ENCODE measurements at places on chromosomes 5 and 9. TPM values are rescaled to one million over a fixed set of nuclear protein-coding genes. Genes with fewer than 3 reads are reported as not detected.

The SLC36A2 gene
- not detected for total RNA-seq

The DDX4 gene
- total RNA-seq = not detected

The PCA3 gene
- not detected for total RNA-seq

The ADRA1B gene
- total RNA-seq = not detected

The PRDM12 gene
- total RNA-seq = not detected

The PCDHB11 gene
- total RNA-seq = not detected

The SLC34A3 gene
- total RNA-seq = not detected

The FCN2 gene
- not detected for total RNA-seq

DNA sequence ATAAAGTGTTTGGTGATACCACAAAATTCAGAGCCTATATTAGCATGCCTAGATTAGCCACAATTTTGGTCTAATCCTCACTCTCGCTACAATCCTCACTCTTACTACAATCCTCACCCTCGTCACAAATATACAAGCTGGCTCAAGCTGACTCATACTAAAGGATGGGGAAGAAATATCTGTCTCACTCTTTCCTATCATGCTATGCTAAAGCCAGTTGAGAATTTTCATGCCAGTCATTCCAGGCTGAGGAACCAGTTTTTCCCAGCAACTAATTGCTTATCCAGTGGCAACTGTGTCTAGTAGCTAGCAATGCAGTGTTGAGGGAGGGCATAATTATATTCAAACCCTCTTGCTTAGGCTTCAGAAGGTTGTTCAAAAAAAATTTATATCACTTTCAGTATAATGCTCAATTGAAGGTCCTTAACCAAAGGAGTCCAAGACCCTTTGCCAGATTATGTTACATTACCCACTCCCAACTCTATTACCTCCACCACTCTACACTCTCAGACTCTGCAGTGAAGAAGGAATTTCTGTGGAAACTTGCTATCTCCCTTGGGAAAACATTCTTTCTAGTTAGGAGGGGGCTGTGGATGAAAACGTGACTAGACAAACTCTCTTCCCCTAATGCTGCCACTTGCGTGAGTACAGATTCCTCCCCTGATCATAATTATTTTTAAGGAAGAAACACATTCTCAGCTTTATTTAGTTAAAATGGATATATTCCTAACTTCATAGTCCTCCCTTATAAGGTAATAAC, 810.3 kb upstream of the ACO1 start:
- no peaks in the 10 kb centered on the region for H3K27me3 ChIP-seq
- H3K27ac ChIP-seq = no peak overlapping the region
- H3K4me3 ChIP-seq = no peak overlapping the region
- no peak for DNase-seq
- no peaks in the 10 kb centered on the region for H3K36me3 ChIP-seq

GRCh38 chr9:21744841-21745240, 57.6 kb upstream of the MTAP start:
- H3K27ac ChIP-seq = no peak overlapping the region
- no peaks in the 10 kb centered on the region for H3K4me1 ChIP-seq

DNA sequence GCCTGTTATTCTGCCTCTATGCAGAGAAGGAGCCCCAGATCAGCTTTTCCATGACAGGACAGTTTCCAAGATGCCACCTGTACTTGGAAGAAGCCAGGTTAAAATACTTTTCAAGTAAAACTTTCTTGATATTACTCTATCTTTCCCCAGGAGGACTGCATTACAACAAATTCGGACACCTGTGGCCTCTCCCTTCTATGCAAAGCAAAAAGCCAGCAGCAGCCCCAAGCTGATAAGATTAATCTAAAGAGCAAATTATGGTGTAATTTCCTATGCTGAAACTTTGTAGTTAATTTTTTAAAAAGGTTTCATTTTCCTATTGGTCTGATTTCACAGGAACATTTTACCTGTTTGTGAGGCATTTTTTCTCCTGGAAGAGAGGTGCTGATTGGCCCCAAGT, 301 bp upstream of the IL4 start:
- no peak overlapping the region for H3K4me3 ChIP-seq
- DNase-seq = no peak
- H3K27me3 ChIP-seq = no peaks in the 10 kb centered on the region
- peaks cover 5% of the 10 kb centered on the region for H3K4me1 ChIP-seq
- H3K36me3 ChIP-seq = no peaks in the 10 kb centered on the region
- no peak overlapping the region for H3K27ac ChIP-seq

DNA sequence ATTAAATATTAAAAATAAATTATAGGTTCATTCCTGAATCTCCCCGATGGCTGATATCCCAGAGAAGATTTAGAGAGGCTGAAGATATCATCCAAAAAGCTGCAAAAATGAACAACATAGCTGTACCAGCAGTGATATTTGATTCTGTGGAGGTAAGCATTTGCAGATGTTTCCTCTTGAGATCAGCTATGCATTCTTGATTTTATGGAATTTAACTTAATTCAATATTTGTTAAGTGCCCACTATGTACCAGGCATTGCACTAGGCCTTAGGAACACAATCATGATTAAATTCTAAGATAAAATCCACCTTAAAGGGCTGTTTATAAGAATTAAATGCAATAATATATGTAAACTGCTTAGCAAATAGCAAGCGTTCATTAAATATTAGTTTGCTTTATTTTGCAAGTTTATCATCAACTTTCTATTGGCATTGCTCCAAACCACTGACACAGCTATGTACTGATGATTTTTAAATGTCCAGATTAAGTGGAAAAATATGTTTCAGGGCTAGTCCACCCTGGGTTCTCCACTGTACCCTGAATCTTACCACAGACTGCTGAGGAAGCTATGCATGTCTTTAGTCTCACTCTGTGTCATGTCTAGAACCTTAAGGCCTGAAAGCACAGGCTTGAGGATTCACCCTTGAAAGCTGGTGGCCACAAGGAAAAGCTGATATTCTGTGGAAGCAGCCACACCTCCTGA, 33.2 kb downstream of the SLC22A4 start:
- no peaks in the 10 kb centered on the region for H3K4me1 ChIP-seq
- no peak for DNase-seq
- no peak overlapping the region for H3K4me3 ChIP-seq
- H3K27ac ChIP-seq = no peak overlapping the region
- no peaks in the 10 kb centered on the region for H3K36me3 ChIP-seq

DNA sequence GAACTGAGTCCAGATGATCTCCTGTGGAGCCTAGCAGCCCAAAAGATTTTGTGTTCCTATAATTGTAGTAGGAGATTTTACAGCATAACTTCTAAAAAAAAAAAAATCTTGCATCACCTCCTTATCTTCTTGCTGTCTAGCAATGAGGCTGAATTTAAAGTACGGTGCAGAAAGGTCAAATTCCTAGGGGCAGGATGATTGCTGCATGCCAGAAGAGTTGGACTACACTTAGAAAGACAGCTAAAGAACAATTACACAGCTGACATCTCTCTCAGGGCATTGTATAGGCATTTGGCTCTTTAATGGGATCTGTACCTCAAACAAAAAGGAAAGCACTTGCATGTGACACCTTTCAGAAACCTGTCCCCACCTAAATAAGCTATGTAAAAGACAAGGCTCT, 443.2 kb downstream of the HCN1 start:
- no peak for DNase-seq
- no peak overlapping the region for H3K4me3 ChIP-seq
- no peaks in the 10 kb centered on the region for H3K27me3 ChIP-seq
- H3K4me1 ChIP-seq = no peaks in the 10 kb centered on the region
- no peaks in the 10 kb centered on the region for H3K36me3 ChIP-seq

DNA sequence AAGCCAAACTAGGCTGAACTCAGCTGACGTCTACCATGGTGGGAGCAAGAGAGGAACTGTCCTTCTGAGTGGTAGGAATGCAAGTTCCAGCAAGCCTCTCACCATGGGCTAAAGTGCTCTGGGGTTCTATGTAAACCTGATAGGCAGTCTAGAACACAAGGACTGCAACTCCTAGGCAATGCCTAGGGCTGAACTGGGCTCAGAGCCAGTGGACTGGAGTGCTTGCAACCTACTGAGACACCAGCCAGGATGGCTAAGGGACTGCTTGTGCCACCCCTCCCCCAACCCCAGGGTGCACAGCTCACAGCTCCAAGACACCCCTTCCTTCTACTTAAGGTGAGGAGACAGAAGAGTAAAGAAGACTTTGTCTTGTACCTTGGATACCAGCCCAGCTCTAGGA, 12.1 kb upstream of the RCL1 start:
- no peak overlapping the region for H3K27ac ChIP-seq
- H3K27me3 ChIP-seq = no peaks in the 10 kb centered on the region
- H3K36me3 ChIP-seq = no peaks in the 10 kb centered on the region
- no peak for DNase-seq

- H3K4me1 ChIP-seq = peaks cover 33% of the 10 kb centered on the region
- DNase-seq = no peak
- peaks cover 17% of the 10 kb centered on the region for H3K27me3 ChIP-seq
- H3K36me3 ChIP-seq = no peaks in the 10 kb centered on the region
Measured at GRCh38 chr5:403995-404394, 39.0 kb upstream of the EXOC3 start.
